ENCODE measurements at places on chromosomes 7 and 10. TPM values are rescaled to one million over a fixed set of nuclear protein-coding genes. Genes with fewer than 3 reads are reported as not detected.
A peak's percentile ranks its signal among the peaks of the same experiment; 100 is the strongest.

- no peak for DNase-seq
Measured at GRCh38 chr10:72297281-72297804, 23.6 kb downstream of the DDIT4 start.

- DNase-seq = no peak
Measured at GRCh38 chr10:90319188-90319914, 538.5 kb downstream of the HTR7 start.

DNA sequence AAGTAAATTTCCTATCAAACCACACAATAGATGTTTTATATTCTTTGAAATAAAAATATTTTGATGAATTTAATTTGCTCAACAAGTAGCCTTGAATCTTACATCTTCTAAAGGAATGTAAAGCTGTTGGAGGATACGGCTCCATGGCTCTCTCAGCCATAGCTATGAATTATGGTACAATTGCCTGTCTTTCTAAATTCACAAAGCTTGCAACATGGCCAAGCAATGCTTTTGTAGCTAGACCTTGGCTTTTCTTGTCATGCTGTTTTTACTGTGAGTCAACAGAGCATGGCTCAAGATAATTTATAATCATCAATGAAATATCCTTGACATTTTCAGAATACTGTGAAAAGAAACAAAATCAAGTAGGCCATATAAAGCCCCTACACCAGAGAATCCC is 286.7 kb downstream of the CACNA2D1 start:
- DNase-seq = no peak

- DNase-seq = no peak
Measured at GRCh38 chr7:43362652-43363034, 220.3 kb upstream of the STK17A start.

DNA sequence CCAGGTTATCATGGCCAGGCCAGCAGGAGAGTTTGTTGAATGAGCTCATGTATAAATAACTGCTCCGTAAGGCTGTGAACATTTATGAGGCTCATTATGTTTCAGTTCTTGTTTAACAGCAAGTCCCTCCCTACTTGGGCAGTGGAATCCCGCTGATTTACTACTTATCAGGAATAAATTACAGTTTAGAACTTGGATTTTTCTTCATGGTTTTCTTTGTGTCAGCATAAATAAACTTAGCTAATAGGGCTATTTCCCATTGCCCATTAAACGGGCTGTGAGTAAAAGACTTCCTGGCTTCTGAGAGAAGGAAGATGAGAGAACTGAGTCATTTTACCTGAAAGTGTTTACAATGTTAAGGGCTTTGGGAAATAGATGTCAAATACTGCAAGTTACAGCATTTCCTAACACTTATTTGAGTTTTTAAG is 701.6 kb upstream of the ANKRD30A start:
- no peak for DNase-seq

DNA sequence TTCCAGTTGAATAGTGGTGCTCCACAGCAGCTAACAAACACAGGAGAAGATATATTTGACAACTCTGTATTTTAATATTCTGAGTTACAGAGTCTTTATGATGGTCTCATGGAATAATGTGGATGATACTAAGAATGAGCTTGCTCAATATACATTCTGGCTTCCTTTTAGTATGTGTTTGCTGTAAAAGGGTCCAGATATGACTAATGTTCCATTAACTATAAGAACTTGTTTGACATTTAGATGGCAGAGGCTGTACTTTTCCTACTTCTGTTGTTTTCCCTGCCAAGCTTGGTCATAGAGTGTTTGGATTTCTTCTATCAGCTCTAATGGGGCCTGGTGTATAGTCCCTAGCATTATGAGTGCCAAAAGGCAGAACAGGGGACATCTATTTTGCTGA is 61.5 kb upstream of the GPR22 start:
- no peak for DNase-seq

GRCh38 chr7:24438232-24438631 is 135.0 kb upstream of the PALS2 start:
- DNase-seq = no peak

GRCh38 chr10:131555406-131555805 is 243.9 kb upstream of the TCERG1L start:
- DNase-seq = no peak

- no peak for DNase-seq
Measured at GRCh38 chr10:21363731-21364104, 161.8 kb downstream of the SKIDA1 start.

- no peak for DNase-seq
Measured at GRCh38 chr10:43667761-43668386, 19.2 kb upstream of the ZNF32 start.

GRCh38 chr7:30074422-30075030 is 46.3 kb downstream of the PLEKHA8 start:
- no peak for DNase-seq

DNA sequence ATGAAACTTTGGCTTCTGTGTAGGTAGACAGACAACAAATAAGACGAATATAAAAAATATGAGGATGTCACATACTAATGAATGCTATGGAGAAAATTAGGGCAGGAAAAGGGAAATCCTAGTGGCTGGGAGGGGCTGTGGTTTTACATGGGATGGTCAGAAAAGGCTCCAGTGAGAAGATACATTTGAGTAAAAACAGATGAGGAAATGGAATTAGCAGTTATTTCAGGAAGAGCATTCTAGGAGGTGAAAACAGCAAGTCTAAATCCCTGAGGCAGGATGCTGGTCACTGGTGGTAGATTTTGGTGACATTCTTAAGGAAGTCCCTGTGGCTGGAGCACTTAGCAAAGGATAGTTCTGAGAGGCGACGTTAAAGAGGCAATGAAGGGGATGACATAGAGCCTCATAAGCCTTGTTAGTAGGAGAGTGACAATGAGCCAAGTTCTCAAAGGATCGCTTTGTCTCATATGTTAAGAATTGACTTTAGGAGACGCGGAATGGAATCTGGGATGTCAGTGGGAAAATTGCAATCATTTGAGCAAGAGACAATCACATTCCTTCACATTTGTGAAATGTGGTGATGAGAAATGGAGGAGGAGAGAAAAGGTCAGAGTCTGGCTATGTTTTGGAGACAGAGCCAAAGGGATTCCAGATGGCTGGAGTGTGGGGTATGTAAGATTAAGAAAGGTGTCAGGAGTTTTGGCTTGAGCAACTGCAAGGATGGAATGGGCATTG is 384.7 kb upstream of the FZD8 start:
- DNase-seq = no peak

GRCh38 chr10:88077977-88078376 is 214.6 kb downstream of the PTEN start:
- DNase-seq = no peak

GRCh38 chr7:133863362-133864061 is 263.6 kb upstream of the LRGUK start:
- no peak for DNase-seq

- no peak for DNase-seq
Measured at GRCh38 chr10:133100706-133101415, 13.1 kb downstream of the ADGRA1 start.

- DNase-seq = no peak
Measured at GRCh38 chr10:3136336-3136735, 36.2 kb downstream of the PITRM1 start.

GRCh38 chr7:145737617-145738016 is 379.0 kb upstream of the CNTNAP2 start:
- no peak for DNase-seq

DNA sequence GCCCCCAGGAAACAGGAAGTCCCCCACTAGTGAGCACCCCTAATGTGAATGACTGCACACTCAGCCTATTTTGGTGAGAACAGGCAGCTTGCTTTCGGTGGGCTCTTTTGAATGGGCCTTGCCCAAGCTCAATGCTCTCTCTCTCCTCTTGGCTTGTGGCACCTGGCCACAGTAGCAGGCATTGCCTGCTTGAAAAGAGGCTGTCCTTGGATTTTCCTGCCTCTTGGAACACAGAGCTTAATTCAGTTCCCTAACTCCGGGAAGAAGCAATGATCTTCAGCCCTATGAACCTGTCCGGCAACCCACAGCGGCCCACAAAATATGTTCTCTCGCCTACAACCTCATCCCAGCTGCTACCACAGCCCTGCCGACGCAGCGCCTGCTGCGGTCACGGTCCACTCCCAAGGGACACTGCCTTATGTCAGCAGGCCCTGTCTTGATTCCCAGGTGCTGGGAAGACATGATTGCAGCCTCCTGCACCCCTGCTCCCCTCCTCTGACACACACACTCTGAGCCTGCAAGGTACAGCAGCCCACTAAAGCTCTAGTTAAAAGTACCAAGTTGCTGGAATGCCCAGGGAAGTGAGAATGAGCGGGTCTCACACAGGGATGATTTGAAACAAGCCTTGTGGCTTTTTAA is 715.5 kb upstream of the GALNT17 start:
- no peak for DNase-seq

GRCh38 chr10:124671486-124672075 is 72.6 kb downstream of the FAM53B start:
- DNase-seq = no peak

DNA sequence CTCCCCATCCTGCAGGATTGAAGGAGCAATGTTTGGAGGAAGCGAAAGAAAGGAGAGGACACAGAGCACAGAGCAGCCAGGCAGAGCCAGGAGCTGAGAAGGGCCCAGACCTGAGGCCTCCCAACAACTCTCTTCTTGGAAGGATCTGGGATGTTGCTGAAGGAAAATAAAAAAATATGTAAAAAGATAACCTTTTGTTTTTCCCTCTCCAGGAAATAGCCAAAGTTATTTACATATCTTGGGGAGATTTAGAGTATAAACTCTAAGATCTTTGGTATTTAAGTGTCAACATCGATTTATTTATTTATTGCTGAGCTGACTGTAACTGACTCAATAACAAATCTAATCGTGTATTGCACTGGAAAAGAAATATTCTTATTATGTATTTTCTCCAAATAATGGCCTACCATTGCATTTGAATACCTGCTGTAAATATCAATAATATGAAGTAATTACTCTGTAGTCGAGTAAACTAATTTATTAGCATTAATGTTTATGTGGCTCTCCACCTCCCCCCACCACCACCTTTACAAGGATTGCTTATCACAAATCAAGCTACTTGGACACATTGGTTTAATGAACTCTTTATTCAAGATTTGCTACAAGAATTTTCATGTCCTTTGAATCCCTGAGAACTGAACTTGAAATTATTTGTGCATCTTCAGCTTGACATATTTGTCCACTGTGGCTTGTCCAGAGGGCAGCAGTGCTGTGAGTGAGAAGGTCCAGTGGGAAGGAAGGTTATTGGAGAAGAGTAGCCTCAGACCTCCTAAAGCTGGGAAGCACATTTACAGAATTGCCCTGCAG is 1.8 kb upstream of the HOXA11 start:
- DNase-seq = no peak

- peak; percentile 10 for DNase-seq
Measured at GRCh38 chr7:67392596-67393438, 396.2 kb downstream of the TYW1 start.

- DNase-seq = no peak
Measured at GRCh38 chr10:27241010-27241651, 534 bp upstream of the ACBD5 start.

DNA sequence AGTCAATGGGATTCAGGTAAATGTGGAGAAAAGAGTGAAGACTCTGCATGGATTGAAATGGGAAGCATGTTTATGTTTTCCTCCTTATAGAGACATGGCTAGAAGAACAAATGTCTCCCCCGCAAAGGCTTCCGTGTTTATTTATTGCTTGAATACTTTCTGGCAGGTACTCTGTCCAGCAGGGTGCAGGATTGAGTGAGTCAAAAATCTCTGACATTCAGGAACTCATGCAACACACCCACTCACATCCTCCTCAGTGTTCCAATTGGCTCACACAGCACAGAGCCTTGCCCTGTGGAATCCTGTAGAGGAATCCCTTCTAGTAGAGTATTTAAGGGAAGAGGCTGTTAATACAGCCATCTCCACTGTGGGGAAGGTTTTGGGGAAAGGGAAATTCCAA is 290.3 kb upstream of the VWC2 start:
- no peak for DNase-seq

GRCh38 chr7:18538554-18539250 is 43.2 kb downstream of the HDAC9 start:
- no peak for DNase-seq

DNA sequence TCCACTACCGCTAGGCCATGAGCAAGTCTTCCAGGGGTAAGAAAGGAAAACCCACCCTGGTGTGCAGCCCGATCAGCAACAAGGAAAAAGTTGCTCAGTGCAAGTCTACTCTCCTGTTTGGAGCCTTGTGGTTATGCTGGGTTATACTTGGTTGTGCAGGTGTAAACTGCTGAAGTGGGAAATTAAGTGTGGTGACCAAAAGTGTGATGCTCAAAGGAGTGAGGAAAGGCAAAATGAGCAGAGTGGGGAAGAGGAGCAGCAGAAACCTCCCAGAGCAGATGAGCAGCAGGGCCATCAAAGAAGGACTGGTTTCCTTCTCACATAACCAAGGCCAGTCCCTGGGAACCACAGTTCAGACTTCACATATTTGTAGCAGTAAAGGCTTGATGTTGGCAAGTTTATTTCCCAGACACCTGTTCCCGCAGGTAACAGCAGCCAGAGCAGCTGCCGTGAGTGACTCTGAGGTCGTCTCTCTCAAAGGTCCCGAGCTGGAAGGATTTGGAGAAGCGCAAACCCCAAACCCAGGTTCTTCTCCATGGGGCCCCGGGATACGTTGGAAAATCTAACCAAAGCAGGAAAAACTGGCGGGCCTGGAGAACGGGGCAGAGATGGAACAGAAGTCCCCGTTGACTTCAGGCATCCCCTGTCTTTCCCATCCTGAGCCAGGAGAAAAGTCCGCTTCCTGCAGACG is 607 bp upstream of the SMO start:
- no peak for DNase-seq

- no peak for DNase-seq
Measured at GRCh38 chr7:77783545-77783944, 14.7 kb downstream of the TMEM60 start.

The WNT2 gene
- 0.62 TPM for total RNA-seq

The TAS2R41 gene
- not detected for total RNA-seq

The BTAF1 gene
- 26.7 TPM for total RNA-seq

The IRF5 gene
- total RNA-seq = 0.26 TPM

The HMX3 gene
- not detected for total RNA-seq

The PRPF18 gene
- total RNA-seq = 20.9 TPM

The ABHD11 gene
- total RNA-seq = 11.2 TPM

Data from chondrocyte (in vitro differentiated cells).